ENCODE measurements at places on chromosomes 11 and 22. TPM values are rescaled to one million over a fixed set of nuclear protein-coding genes. Genes with fewer than 3 reads are reported as not detected.

DNA sequence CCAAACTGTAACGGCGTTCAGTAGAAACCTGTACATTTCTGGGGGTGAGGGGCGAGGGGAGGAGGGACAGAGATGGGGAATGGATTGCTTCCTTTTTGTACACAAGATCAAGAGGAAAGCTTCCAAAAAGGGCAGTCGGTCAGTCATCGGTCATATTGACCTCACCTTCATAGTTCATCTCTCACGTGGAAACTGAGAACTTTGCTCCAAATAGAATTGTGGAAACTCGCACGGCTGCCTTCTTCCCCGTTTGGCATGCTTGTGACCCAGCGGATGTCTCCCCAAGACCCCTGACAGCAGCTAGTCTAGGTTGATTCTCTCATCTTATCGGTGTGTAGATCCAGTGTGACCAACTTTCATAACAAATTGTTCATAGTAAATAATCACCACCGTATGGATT, 47.6 kb downstream of the KCNC1 start:
- DNase-seq: no peak

- peak; percentile 63 for DNase-seq
Observed at GRCh38 chr11:2132874-2133240, 6.3 kb downstream of the IGF2 start.

DNA sequence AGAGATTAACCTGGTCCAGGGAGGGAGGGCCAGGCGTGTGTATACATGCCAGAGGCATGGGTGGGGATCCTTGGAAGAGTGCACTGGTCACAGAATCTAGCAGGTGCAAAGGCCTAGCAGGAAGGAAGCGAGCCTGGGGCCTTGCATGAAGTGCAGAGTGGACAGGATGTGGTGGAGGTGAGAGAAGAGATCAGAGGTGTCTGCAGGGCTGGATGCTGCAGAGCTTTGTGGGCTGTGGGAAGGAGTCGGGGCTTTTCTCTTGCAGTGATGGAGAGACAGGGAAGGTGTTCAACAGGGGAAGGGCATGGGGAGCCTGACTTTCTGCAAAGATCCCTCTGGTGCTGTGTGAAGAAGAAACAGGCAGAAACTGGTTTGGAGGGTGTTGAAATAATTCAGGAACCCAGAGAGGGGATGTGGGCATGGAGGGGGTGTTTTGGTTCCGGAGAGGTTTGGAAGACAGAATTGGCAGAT, 2.5 kb upstream of the TPST2 start:
- no peak for DNase-seq

- DNase-seq: no peak
Observed at GRCh38 chr11:79062814-79063762, 377.7 kb downstream of the TENM4 start.

- no peak for DNase-seq
Observed at GRCh38 chr11:75023446-75024067, 34.8 kb downstream of the NEU3 start.

DNA sequence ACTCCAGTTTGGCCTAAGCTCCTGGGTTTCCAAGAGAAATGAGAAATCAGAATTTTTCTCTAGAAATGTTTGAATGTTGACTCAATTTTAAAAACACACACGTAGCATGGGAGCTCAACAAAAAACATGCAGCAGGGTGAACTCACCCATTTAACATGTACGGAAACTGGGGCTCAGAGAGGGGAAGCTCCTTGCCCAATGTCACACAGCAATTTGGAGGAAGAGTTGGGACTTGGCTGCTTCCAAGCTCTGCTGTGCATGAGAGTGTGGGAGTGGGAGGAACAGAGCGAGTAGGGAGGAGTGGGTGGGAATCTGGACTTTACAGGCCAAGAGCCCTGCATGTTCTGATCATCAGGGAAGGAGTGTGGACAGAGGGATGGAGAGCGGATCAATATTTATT, 5.9 kb downstream of the TPST2 start:
- no peak for DNase-seq

- no peak for DNase-seq
Observed at GRCh38 chr22:42876041-42876440, 19.0 kb upstream of the ARFGAP3 start.

DNA sequence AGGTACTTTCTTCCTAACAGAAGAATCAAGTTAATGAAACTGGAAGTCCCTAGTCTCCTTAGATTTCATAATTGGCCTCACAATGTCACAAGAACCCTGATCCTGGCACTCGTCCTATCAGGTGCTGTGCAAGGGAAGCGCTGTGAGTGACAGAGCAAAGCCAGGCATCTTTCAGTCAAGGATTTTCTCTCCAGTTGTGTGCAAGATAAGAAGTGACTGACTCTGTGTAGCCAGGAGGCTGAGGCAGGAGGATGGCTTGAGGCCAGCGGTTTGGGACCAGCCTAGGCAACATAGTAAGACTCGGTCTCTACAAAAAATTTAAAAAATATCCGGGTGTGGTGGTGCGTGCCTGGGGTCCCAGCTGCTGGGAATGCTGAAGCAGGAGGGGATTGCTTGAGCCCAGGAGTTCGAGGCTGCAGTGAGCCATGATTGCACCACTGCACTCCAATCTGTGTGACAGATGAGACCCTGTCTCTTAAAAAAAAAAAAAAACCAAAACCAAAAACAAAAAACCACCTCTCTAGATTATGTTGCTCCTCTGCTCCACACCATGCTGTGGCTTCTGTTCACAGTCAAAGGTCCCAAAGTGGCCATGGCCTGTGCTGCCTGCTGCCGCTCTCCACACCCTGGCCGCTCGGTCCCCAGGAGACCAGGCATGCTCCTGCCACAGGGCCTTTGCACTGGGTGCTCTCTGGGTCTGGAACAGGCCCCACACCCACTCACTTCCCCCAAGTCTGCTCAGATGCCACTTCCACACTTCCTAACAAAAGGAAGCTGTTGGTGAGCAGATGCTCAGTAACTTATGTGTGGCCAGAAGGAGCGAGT, 54.2 kb upstream of the CLDN5 start:
- no peak for DNase-seq

Gene OR52B2
- 0.34 TPM for total RNA-seq

Gene MS4A3
- total RNA-seq: 0.73 TPM

Gene APOA5
- not detected for total RNA-seq

Gene OTOG
- not detected for total RNA-seq

Gene FREY1
- total RNA-seq: 0.89 TPM

Gene SMDT1
- total RNA-seq: 94.6 TPM

Gene PRG3
- not detected for total RNA-seq

All from left lung (tissue), 14 donors.